Activated naive CD4-positive, alpha-beta T cell treated with anti-CD3 and anti-CD28 coated beads for 36 hours (primary cell): ENCODE measurements at places on chromosomes 6 and 20.

DNA sequence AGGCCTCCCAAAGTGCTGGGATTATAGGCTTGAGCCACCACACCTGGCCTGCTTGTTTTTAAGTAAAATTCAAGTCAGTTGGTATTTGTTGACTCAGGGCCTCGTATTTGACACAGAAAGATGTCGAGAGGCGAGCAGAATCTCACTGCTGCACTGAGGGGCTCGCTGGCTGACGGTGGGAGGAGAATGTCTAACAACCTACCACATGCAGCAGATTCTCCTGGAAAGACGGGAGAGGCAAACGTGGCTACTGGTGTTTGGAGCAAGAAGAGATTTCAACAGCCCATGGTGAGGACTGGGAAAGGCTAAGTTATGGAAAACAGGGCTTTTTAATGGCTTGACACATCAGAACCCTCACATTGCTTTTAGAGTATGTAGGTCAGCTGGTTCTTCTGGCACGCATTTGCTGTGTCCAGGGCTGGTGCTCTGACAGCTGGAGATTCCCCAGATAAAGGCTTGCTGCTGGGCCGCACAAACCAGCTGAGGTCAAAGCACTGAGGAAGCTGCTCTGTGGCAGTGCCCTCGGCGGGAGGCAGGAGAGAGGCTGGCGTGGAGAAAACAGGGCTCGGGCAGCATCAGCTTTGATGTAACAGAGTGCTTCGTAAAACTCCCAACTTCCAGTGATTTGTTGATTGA lies 84.2 kb upstream of the FRMD1 start:
- no peaks in the 10 kb centered on the region for H3K36me3 ChIP-seq
- H3K27me3 ChIP-seq = peaks cover 8% of the 10 kb centered on the region
- H3K4me1 ChIP-seq = peaks cover 2% of the 10 kb centered on the region
- H3K4me3 ChIP-seq = no peak overlapping the region

DNA sequence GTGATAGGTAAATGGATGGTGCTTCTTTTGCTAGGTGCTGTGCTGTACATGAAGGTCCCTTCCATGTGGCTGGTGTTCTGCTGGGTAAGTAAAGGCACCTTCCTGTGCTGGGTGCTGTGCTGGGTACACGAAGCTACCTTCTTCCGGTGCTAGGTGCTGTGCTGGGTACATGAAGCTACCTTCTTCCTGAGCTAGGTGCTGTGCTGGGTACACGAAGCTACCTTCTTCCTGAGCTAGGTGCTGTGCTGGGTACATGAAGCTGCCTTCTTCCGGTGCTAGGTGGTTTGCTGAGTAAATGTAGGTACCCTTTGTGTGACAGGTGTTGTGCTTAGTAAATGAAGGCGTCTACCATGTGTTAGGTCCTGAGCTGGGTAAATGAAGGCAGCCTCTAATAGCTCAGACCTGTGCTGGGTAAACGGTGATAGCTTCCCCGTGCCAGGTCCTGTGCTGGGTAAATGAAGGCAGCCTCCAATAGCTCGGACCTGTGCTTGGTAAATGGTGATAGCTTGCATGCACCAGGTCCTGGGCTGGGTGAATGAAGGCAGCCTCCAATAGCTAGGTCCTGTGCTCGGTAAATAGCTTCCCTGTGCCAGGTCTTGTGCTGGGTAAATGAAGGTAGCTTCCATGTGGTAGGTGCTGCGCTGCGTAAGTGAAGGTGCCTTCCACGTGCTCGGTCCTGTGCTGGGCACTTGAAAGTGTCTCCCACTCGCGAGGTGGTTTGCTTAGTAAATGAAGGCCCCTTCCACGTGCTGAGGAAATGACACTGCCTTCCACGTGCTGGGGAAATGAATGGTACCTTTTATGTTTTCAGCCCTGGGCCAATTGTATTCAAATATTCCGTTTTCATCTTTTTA lies 115.5 kb downstream of the ERMARD start:
- H3K4me1 ChIP-seq = peaks cover 16% of the 10 kb centered on the region
- H3K27ac ChIP-seq = no peak overlapping the region
- DNase-seq = no peak
- H3K36me3 ChIP-seq = no peaks in the 10 kb centered on the region

- no peak for DNase-seq
- H3K36me3 ChIP-seq = peaks cover 11% of the 10 kb centered on the region
- H3K4me3 ChIP-seq = no peak overlapping the region
- H3K27me3 ChIP-seq = no peaks in the 10 kb centered on the region
- H3K27ac ChIP-seq = no peak overlapping the region
- H3K4me1 ChIP-seq = peaks cover 8% of the 10 kb centered on the region
These were observed 78.7 kb downstream of the AK9 start for GRCh38 chr6:109612268-109612667.

DNA sequence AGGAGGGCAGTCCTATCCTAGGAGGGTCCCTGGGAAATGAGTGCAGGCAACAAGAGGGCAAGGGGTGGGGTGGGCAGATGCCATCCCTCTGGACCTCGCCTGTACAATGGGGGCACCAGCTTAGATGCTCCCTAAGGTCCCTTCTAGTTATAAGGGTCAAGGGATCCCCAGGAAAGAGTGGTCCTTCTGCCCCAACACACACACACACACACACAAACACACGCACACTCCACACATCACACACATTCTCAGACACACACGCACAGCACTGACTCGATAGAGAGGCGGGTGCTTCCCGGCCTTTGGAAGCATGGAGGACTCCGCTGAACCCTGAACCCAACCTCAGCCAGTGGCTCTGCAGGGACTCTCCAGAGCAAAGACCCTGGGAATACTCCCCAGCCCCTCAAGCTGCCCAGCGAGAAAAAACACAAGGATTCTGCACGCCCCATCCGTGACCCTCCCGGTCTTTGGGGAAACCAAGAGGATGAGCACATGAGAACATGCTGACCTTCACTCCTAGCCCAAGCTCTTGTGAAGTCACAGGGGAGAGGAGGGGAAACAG lies 64.6 kb downstream of the MDGA1 start:
- H3K4me3 ChIP-seq = no peak overlapping the region
- H3K27me3 ChIP-seq = no peaks in the 10 kb centered on the region
- no peaks in the 10 kb centered on the region for H3K36me3 ChIP-seq

- H3K4me1 ChIP-seq = no peaks in the 10 kb centered on the region
- H3K36me3 ChIP-seq = no peaks in the 10 kb centered on the region
- H3K4me3 ChIP-seq = no peak overlapping the region
These were observed 523.8 kb upstream of the FLRT3 start for GRCh38 chr20:14861028-14861699.

DNA sequence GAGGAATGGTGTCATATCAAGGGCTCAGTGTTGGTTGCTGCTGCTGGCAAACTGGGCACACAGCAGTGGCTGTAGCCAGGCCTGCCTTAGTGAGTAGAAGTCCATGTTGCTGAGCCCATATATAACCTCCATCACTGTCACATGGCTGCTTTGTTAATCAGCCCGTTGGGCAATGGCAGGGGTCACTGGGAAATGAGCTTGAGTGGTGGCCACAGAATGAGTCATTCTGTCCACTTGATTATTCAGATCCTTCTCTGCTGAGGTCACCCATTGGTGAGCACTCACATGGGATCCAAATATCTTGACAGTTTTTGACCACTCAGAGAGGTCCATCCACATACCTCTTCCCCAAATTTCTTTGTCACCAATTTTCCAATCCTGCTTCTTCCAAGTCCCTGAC lies 898.9 kb upstream of the EYS start:
- no peak for DNase-seq
- H3K36me3 ChIP-seq = no peaks in the 10 kb centered on the region
- H3K27ac ChIP-seq = no peak overlapping the region

DNA sequence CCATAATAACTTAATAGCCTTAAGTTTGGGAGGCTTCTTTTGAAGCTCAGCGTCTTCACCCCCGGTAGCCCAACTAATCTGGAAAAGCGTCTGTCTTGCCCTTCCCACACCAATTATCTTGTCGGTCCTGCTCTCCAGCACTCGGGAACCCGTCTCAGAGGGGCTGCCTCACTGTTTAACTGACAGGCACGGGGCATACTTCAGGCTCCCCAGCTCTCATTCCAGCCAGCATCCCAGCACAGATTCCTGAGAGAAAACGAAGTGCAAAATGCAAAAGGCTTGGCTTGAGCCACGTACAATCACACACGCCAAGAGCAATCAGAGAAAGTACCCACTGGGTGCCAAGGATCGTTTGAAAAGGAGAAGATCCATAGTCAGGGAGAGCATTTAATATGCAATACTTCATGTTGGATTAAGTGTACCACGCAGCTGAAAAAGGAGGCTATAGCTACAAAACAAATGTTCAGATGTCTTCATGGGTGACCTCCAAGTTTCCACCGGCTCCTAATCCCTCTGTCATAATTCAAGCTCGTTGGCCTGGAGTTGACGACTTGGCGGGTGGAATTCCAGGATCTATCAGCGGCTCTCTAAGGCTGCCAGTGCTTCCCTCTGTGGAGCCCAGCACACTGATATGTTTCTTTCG lies 53.7 kb upstream of the STX16 start:
- H3K36me3 ChIP-seq = no peaks in the 10 kb centered on the region
- no peak for DNase-seq
- H3K27me3 ChIP-seq = peaks cover 3% of the 10 kb centered on the region
- no peak overlapping the region for H3K27ac ChIP-seq
- no peak overlapping the region for H3K4me3 ChIP-seq
- no peaks in the 10 kb centered on the region for H3K4me1 ChIP-seq

DNA sequence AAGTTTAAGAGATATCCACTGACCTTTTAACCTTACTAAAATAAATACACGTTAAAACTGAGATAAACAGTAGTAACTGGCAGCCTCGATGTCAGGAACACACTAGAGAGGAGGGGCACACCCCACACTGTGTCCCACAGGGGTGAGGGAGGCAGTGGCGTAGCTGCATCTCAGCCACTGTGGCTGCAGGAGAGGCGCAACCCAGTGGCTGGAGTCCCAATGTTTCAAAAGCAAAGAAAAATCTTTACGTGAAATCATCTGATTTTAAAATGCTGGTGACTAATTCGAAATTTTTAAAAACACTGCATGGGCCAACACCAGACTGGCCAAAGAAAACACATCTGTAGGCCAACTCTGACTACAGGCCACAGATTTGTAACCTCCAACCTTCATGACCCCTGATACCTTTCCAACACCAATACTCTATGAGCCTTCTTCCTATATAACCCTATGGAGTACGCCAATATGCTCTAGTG lies 54.7 kb downstream of the TRAM2 start:
- DNase-seq = no peak
- H3K27ac ChIP-seq = no peak overlapping the region
- H3K4me1 ChIP-seq = peaks cover 11% of the 10 kb centered on the region
- H3K4me3 ChIP-seq = no peak overlapping the region

GRCh38 chr20:50386641-50386960 lies 123.6 kb upstream of the PTPN1 start:
- peaks cover 51% of the 10 kb centered on the region for H3K4me1 ChIP-seq
- no peak overlapping the region for H3K27ac ChIP-seq
- H3K27me3 ChIP-seq = no peaks in the 10 kb centered on the region
- DNase-seq = no peak

- no peak overlapping the region for H3K4me3 ChIP-seq
- H3K27ac ChIP-seq = no peak overlapping the region
- H3K36me3 ChIP-seq = peaks cover 3% of the 10 kb centered on the region
- H3K4me1 ChIP-seq = no peaks in the 10 kb centered on the region
- no peak for DNase-seq
These were observed 404.6 kb downstream of the BTBD9 start for GRCh38 chr6:38234934-38235682.

DNA sequence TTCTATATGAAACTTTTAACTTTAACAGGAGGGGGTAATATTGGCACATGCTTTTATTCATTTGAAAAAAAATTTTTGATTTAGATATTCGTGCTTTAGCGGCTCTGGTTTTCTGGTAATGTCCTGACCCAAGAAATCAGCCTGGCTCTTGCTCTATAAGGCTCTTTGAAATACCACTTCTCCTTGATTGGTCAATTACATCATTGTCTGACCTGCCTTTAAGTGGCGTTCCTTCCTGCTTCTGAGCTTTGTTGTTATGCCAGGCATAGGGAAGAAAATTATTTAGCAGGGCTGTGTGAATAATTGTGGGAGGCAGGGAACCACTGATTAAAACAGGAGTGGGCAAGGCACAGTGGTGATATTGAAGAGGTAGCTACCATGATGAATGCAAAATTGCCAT lies 3.9 kb downstream of the RNF144B start:
- no peak overlapping the region for H3K4me3 ChIP-seq
- H3K27ac ChIP-seq = no peak overlapping the region
- H3K36me3 ChIP-seq = peaks cover 2% of the 10 kb centered on the region
- H3K27me3 ChIP-seq = no peaks in the 10 kb centered on the region
- DNase-seq = no peak

GRCh38 chr6:84218091-84218490 lies 9.4 kb downstream of the CEP162 start:
- H3K4me3 ChIP-seq = no peak overlapping the region
- H3K36me3 ChIP-seq = peaks cover 2% of the 10 kb centered on the region
- no peaks in the 10 kb centered on the region for H3K4me1 ChIP-seq
- no peak for DNase-seq
- H3K27me3 ChIP-seq = no peaks in the 10 kb centered on the region
- H3K27ac ChIP-seq = no peak overlapping the region

GRCh38 chr20:21936720-21937380 lies 231.4 kb downstream of the PAX1 start:
- H3K27me3 ChIP-seq = no peaks in the 10 kb centered on the region
- no peak overlapping the region for H3K4me3 ChIP-seq
- no peak overlapping the region for H3K27ac ChIP-seq
- no peaks in the 10 kb centered on the region for H3K4me1 ChIP-seq
- DNase-seq = no peak
- no peaks in the 10 kb centered on the region for H3K36me3 ChIP-seq

DNA sequence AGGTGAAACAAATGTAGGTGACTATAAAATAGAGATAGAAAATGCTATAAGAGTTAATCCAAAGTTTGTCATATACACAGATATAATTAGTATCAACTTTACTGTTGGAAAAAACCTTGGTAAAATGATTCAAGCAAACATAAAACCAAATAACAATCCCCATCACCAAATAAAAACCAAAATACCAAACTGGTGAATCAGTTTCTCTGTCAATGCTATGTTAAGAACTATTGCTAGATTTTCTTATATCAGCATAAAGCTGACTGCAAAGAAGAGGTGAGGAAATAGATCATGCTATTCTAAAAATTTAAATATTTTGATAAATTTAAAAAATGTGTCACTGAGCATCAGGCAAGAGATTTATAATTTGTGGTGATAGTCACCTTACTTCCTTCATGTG lies 658.4 kb downstream of the PHF3 start:
- H3K36me3 ChIP-seq = no peaks in the 10 kb centered on the region
- H3K27ac ChIP-seq = no peak overlapping the region
- DNase-seq = no peak
- H3K4me1 ChIP-seq = no peaks in the 10 kb centered on the region
- no peaks in the 10 kb centered on the region for H3K27me3 ChIP-seq

DNA sequence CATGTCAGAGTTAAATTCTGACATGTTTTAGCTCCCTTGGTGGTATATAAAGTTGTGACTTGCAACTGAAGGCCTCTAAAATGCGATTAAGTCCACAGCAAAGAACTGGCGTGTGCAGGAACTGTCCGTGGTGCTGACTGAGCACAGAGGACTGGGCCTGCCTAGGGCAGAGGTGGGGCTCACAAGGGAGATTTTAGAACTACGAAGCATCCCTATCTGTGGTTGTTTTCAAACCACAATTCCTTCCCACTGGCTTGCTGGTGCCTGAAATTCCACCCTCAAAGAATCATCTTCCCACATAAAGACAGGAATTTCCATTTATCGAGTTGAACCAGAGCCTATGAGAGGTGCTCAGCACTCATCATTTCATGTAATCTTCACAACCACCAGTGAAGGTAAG lies 30.1 kb downstream of the RIMS4 start:
- H3K27ac ChIP-seq = no peak overlapping the region
- H3K4me1 ChIP-seq = no peaks in the 10 kb centered on the region
- H3K4me3 ChIP-seq = no peak overlapping the region
